ENCODE measurements at places on chromosomes 4 and X.

DNA sequence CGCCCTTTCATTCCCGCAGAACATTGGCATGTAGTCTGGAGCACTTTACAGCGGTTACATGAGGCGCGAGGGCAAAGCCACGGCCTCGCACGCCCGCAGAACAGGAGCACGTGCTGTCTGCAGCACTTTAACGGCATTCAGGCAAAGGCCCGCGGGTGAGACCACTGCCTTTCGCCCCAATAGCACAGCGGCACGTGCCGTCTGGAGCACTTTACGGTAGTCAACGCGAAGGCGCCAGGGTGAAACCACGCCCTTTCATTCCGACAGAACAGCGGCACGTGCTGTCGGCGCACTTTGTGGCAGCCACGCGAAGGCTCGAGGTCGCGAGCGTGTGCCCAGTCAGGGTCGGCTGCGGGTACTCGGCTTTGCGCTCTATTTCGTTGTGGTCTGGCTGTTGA lies at the start of gene MPC1L:
MPC1L (plus strand) TSS at position 290 of the 398 bp plus-strand sequence. CDS start 138 bp downstream, outside the sequence.
- DNase-seq, result no peak

DNA sequence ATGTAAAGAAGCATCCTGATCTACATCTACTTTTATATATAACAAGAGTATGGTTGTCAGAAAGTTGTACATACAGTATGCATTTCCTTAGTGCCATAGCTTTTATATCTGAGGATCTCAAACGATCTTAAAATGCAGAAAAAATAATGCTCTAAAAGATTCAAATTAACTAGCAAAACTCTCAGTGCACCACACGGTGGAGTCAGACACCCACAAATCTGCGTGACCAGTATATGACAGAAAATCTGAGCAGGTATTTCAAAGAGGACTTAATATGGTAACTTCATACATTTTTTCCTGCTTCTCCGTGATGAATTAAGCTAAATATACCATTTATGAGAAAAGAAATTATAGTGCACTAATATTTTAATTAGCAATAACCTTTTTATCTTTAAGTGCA lies 803.0 kb downstream of the DMD start:
- no peak for DNase-seq

- DNase-seq, result no peak
Observed at GRCh38 chr4:19880206-19880605, 371.5 kb upstream of the SLIT2 start.

DNA sequence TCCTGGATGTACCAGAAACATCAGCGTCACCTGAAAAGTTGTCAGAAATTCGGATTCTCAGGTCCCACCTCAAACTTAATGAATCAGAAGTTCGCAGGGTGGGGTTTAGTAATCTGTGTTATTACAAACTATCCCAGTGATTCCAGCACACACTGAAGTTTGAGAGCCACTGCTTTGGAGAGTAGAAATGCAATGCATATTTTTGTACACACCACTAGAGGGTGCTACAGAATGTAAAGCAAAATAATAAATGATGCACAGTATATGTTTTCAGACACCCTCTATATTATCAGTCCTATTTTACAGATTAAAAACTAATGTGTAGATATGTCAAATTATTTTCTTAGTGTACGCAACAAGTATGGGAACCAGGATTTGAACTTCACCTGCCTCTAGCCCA lies 2.4 kb upstream of the MORF4L2 start:
- no peak for DNase-seq

DNA sequence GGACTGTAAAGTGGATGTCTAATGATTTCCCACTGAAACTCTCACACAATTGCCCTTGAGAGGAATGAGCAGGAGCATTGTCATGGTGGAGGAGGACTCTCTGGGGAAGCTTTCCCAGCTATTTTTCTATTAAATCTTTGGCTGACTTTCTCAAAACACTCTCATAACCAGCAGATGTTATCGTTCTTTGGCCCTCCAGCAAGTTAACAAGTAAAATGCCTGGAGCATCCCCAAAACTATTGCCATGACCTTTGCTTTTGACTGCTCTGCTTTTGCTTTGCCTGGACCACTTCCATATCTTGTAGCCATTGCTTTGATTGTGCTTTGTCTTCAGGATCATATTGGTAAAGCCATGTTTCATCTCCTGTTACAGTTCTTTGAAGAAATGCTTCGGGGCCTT lies 120.2 kb upstream of the PDE5A start:
- no peak for DNase-seq

DNA sequence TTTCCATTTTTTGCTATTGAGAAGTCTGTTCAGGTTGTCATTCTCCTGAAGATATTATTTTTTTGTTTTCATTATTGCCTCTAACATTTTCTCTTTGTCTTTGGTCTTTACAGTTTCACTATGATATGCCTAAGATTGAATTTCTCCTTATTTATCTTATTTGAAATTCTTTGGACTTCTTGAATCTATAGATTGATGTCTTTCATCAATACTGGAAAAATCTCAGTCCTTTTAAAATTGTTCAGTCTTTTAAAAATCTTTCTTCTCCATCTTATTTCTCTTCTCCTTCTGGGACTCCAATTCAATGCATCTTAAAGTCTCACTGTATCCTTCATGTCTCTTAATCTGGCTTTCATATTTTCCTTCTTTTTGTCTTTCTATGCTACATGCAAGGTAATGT lies 86.7 kb downstream of the KIT start:
- DNase-seq, result no peak

DNA sequence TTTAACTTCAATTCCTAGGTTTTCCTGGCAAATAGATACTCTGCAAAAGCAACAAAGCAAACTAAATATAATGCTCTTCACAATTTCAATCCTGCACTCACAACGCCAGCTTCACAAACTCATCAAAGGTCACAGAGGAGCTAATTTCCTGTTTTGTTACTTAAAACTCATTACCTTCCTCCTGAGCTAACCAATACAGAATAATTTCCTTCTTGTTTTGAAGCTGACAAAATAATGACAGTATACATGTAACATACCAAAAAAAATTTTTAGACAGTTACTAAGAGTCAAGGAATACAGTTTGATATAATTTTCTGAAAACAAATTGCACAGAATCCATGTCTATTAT lies 17.9 kb downstream of the CNOT6L start:
- DNase-seq, result no peak

DNA sequence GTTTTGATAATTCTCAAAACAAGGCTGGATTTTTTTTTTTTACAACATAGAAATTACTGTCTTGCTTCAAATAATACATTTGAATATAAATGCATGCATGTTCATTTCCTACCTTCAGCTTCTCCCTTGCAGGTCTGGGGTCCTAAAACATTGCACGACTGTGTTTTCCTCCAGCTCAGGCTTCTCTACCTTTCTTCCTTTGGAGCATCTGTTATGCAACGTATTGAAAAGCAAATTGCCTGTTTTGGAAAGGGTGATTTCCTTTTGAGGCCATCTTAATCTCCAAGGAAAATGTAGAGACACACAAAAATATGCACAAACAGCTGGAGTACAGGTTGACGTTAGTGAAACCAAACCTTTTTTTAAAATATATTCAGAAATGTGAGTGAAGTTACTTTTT lies 115.6 kb upstream of the TLL1 start:
- no peak for DNase-seq

GRCh38 chrX:47358387-47359065 lies 11.9 kb upstream of the ZNF157 start:
- DNase-seq, result no peak
